ENCODE measurements at places on chromosomes 5 and 9.
A peak's percentile ranks its signal among the peaks of the same experiment; 100 is the strongest.

- DNase-seq = no peak
Observed at GRCh38 chr5:43353668-43354067, 40.5 kb upstream of the HMGCS1 start.

DNA sequence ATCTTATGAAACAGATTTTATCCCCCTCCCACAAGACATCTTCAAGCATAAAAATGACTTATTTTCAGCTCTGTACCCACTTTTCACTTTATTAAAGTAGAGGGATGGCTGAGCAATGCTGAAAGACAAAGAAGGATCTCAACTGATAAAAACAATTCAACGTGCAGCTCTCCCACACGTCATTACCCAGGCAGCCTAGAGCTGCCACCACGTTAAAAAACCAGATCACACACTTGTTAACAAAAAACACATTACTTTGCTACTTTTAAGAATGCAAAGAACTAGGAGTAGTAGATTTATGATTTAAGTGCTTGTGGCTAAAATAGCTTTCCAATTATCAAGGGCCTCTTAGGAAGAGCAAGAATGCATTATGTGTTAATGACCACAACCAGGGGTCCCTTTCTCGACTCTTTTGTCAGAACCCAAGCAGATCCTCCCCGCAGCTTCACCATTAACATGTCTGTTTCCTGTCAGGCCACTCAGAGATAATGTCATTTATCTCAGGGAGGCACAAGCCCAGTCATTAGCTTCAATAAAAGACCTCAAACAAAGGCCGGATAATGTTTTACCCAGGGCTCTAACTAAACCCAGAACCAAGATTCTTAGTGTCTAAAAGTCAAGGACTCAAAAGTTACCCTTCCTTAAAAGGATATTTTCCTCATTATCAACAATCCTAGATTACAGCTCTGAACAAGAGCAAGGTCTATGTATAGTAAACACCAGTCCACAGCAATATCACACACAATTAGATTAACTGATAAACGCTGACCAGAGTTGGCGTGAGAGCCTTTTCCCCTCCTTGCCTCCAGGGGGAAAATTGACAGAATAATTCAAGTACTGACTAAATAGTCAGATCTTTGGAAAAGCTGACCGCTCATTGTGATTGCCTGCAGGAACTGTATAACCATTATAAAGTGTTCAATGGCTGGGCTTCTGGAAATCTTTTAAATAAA is 7.5 kb downstream of the ZNF608 start:
- no peak for DNase-seq

GRCh38 chr5:88729084-88729828 is 153.7 kb downstream of the MEF2C start:
- DNase-seq = peak; percentile 69

DNA sequence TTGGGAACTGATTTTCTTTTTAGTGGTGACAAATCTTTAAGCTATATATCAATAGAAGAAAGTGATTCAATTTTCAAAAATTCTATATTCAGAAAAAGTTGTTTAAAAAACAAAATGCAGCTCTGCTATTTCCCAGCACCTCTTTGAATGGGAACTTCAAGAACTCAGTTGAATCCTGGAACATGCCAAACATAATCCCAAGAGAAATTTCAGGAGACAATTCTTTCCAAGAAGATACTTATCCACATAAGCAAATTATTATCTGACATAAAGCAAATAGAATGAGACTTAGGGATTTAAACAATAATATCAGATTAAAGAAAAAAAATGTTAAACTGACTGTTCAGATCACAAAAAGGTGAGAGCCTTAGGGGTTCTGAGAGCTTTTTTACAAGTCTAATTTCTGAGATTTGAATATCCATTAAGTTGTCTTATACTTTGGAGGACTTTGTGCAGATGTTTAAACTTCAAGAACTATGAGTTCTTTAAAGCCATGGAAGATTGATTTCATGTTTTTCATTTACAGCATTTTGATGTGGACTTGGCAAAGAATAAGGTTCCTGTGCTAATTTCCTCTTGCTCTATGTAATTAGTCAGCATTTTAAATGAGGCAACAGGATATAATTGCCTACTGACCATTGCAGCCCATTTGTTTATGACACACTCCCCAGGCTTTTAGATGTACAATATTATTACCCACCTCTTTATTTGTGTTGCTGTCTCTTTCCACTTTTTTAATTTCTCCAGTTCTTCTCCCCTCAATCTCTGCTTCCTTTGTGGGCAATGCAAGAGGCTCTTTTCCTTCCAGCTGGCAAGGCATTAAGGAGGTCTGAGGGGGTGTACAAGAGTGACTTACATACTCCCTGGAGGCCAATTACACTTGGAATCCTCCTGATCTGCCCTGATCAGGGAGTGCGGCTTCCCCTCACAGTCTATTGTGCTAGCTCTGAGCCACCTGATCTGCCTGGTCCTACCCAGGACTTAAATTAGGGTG is 419.1 kb downstream of the NR2F1-AS1 start:
- no peak for DNase-seq

Data from activated CD8-positive, alpha-beta memory T cell treated with anti-CD3 and anti-CD28 coated beads for 24 hours (primary cell).